Stimulated activated CD8-positive, alpha-beta memory T cell treated with anti-CD3 and anti-CD28 coated beads, Interleukin-12 subunit alpha, Interleukin-12 subunit beta, amount 100 ng/mL, for 1 hour (primary cell): ENCODE measurements at places on chromosomes 16 and 17.

- no peak for DNase-seq
Measured at GRCh38 chr16:66513111-66513723, 36.7 kb downstream of the TK2 start.

GRCh38 chr17:73630965-73631595 is 13.2 kb downstream of the SDK2 start:
- no peak for DNase-seq

- no peak for DNase-seq
Measured at GRCh38 chr17:57572600-57572999, 172.5 kb downstream of the CCDC182 start.

- DNase-seq: peak; percentile 8
Measured at GRCh38 chr17:18261146-18261515, 669 bp downstream of the MIEF2 start.
